ENCODE measurements at places on chromosomes 12 and 14. TPM values are rescaled to one million over a fixed set of nuclear protein-coding genes. Genes with fewer than 3 reads are reported as not detected.

The P2RX7 gene
- 0.69 TPM for polyA plus RNA-seq

DNA sequence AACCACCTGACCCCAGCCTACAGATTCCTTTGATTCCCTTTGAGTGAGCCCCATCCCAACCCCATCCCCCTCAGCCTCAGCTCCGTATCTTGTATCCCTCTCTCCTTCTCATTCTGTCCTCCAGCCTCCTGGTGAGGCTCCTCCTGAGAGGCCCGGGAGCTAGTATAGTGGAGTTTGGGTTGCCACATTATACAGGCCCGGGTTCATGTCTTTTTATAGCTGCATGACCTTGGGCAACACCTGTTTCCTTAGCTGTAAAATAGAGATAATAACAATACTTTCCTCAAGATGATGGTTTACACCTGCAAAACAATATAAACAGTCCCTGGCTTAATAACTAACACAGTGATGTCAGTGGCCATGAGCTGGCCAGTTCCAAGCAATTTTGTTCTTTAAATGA lies 89.8 kb downstream of the STAB2 start:
- no peak for DNase-seq

GRCh38 chr12:56103823-56104108 lies 593 bp upstream of the PA2G4 start:
- DNase-seq = no peak

DNA sequence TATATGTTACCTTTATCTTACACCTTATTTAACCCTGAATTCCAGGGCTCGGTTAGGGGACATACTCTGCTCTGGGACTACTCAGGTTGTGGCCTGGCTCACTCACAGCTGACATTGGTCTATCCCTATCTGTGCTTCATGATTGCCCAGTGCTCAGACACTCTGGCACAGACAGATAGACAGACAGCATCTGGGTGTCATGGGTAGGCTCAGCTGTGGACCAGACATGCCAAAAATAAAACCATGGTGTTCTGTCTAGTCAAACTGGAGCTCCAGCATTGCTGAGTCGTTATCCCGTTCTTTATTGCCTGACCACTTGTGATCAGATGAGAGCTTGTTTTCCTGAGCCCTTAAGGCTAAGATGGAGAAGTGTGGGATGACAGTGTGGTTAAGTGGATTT lies 29.0 kb downstream of the FBXW8 start:
- DNase-seq = no peak

The PKP2 gene
- polyA plus RNA-seq = 24.1 TPM

The TEX52 gene
- polyA plus RNA-seq = 0.44 TPM

The ALDH6A1 gene
- 124 TPM for polyA plus RNA-seq

DNA sequence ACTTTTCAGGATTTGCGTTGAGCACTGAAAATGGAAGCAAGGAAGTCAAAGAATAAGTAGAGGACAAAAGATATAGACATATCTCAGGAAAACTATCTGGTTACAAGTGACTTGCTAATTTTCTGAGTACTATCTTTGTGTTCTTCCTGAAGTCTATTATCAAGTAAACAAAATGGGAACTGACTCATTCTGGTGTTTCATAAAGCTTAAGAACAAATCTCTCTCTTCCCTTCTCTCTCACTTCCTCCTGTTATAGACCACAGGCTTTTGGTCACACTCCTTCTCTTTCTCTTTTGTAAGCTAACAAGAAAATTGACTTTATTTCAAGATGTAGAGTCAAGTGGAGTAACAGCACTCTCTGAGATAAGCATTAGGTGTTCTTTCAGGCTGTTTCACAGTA lies 406.6 kb upstream of the SYT1 start:
- no peak for DNase-seq

DNA sequence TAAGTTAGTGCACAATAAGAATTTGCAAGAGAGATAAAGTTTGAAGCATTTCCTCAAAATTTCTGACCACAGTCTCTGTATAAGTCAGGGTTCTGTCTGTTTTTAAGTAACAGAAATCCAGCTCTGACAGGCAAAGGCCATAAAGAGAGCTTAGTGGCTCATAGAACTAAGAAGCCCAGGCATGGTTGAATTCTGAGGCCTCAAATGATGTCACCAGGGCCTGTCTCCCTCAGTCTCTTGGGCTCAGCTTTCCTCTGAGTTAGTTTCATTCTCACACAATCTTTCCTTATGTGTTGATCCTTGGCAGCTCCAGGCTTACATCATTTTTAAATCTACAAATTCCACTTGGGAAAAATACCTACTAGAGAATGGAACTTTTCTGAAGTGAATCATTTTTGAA lies 173.4 kb upstream of the ATP2B1 start:
- no peak for DNase-seq

- DNase-seq = no peak
Measured at GRCh38 chr14:95511687-95512086, 4.8 kb downstream of the SYNE3 start.

The LDHB gene
- 1,824 TPM for polyA plus RNA-seq

- DNase-seq = no peak
Measured at GRCh38 chr14:103753774-103754173, 38.2 kb downstream of the ZFYVE21 start.

DNA sequence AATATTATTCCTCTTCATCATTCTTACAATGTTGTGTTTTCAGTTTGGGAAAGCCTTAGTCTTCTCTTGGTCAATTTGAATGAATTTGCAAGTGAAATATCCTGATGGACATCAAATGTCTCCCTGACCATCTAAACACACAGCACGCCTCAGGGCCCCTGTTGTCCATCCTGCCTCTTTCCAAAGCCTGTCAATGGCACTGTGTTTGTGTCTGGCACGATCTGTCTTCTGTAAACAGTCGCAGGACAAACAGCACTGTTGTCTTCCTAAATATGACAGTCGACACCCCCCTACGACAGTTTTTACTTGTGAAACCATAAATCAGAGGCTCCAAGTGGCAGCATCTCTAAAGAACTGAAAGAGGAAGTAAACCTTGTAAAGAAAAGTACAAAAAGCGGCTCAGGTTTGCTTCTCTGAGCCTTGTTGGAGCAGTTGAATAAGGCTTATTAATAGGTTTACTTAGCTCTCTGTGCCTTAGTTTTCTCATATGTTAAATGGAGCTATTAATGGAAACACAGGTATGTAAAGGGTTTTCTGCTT lies 285.8 kb downstream of the NRXN3 start:
- no peak for DNase-seq

The ESR2 gene
- polyA plus RNA-seq = 0.82 TPM

DNA sequence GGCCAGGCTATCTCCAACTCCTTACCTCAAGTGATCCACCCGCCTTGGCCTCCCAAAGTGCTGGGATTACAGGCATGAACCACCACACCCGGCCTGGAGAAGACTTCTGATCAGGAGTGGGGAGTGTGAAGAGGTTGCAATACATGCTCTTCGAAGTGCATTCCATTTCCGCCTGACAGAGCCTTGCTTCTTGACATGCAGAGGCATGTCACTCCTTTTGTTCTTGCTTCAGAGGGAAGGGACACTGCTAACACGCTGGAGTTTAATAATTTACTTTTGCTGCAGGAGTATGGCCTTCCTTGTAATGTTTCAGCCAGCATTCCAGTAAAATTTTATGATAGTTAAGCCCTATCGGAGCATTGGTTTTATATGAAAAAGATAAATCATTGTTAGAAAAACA lies 74.9 kb downstream of the SLC25A47 start:
- DNase-seq = no peak

DNA sequence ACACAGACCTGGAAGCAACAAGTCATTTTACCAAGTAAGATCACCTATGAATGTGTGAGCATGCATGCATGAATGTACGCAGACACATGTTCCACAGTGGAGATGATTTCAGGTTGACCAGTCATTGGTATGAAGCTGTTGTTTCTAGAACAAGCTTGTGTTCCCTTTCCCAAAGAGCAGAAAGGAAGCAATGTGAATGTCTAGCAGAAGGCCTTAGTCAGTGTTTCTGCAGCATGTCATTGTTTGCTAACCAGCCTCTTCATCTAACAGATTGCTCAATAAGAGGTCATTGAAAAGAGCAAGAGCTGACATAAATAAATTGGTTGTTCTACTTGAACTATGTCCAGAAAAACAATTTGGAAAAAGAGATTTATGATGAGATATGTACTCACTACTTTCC lies 191.4 kb downstream of the PLCZ1 start:
- DNase-seq = no peak

GRCh38 chr14:101404426-101405170 lies 156.7 kb upstream of the DIO3 start:
- no peak for DNase-seq

DNA sequence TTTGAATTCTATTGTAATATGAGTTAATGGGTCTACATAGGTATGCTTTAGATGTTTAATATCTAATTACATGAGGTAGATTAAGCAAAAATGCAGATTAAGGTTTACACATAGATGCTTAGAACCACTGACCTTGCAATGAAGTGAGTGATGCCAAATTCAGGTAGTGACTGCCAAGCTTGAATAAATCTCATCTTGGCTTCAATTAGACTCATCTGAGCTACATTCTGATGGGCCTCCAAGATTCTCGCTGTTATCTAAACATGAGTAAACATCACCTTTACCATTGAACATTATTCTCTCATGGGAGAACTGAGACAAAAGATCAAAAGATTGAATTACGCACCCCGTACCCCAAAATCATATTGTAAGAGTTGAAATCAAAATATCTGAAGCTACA lies 68.8 kb upstream of the GNPNAT1 start:
- no peak for DNase-seq

The RNASE7 gene
- polyA plus RNA-seq = 0.74 TPM

- no peak for DNase-seq
Measured at GRCh38 chr12:89389755-89390661, 37.7 kb upstream of the DUSP6 start.

DNA sequence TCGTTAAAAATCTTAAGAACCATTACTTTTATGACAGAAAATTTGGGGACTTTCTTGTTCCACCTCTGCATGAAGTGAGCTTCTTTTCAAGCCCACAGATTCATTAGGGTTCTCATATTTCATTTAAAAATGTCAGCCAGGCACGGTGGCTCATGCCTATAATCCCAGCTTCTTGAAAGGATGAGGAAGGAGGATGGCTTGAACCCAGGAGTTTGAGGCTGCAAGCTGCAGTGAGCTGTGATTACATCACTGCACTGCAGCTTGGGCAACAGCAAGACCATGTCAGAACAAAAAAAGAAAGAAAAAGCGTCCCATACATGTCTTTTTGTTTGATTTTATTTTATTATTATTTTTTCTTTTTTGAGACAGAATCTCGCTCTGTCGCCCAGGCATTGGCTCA lies 43.4 kb upstream of the ATF1 start:
- DNase-seq = no peak

DNA sequence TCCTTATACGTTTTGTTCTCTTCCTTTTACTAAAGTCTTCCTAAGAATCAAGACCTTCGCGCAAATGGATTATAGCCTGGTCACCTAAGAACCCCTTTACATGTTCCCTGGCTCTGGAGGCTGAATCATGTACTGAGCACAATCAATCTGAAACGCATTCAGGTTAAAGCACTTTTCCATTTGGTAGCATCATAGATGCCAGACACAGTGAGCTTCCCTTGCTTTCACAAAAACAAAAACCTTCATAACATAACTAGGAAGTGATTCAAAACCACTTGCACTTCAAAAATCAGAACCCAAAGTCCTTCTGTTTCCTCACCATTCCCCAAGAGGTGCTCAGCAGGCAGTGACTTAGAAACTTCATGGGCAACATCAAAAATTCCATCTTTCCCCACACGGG lies 105.4 kb downstream of the CRACR2A start:
- DNase-seq = no peak

DNA sequence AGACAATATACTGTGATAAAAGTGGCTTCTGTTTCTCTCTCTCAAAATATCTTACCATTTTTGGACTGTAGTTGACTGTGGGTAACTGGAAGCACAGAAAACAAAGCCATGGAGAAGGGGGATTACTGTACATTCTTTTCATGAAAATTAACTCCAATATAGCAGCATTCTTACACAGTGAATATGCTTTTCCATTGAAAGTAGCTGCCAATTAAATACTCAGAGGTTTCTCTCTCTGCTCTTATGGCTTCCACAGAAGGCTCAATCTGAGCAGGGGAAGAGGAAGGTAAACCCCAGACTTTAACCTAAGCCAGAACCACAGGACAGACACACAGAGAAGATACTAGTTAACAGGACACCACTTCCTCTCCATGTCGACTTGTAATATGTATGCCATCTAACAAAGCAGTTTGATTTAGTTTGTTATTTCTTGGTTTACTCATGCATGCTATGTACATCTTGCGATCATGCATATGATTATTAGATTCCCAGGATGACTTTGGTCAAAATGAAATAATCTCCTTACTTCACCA lies 150.2 kb downstream of the SSPN start:
- DNase-seq = no peak

GRCh38 chr12:102417055-102417454 lies 63.3 kb downstream of the IGF1 start:
- DNase-seq = no peak

The RPGRIP1 gene
- 0.47 TPM for polyA plus RNA-seq

The SAMD15 gene
- 10.6 TPM for polyA plus RNA-seq

GRCh38 chr14:64656986-64657385 lies 47.2 kb upstream of the PLEKHG3 start:
- no peak for DNase-seq

The TSPAN8 gene
- polyA plus RNA-seq = 30.5 TPM

DNA sequence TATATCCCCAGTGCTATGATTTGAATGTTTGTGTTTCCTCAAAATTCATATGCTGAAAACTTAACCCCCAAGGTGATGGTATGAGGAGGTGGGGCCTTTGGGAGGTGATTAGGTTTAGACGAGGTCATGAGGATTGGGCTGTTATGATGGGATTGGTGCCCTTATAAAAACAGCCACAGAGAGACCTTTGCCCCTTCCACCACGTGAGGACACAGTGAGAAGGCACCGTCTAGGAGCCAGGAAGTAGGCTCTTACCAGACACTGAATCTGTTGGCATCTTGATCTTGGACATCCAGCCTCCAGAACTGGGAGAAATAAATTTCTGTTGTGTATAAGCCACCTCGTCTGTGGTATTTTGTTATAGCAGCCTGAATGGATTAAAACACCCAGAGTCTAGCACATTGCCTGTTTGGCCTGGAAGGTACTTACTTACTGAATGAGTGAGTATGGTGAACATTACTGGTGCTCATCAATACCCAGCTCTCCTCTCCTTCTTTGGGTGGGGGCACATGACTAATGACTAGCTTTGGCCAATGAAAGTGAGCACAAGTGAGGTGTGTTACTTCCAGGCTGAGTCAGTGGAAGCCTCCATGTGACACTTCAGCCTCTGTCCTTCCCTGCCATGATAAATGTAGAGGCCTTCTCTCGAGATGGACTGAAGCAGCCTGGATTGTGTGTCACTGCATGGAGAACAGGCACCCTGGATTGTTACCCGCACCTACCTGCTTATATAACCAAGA lies 72.4 kb upstream of the CHST11 start:
- DNase-seq = no peak

All from right renal cortex interstitium (tissue), 3 donors.